ENCODE measurements at places on chromosomes 11 and 22. TPM values are rescaled to one million over a fixed set of nuclear protein-coding genes. Genes with fewer than 3 reads are reported as not detected.

Gene ACR
- polyA plus RNA-seq = 0.77 TPM

Gene MMP8
- polyA plus RNA-seq = not detected

Gene BAIAP2L2
- 7.1 TPM for polyA plus RNA-seq

Gene TMEM25
- polyA plus RNA-seq = 27.6 TPM

Gene RIMBP3C
- polyA plus RNA-seq = 0.48 TPM

Gene IZUMO1R
- polyA plus RNA-seq = not detected
